Stimulated activated CD8-positive, alpha-beta memory T cell treated with anti-CD3 and anti-CD28 coated beads, Interleukin-2, amount 100 ng/mL, for 1 hour (primary cell): ENCODE measurements at places on chromosomes 11 and 22.

DNA sequence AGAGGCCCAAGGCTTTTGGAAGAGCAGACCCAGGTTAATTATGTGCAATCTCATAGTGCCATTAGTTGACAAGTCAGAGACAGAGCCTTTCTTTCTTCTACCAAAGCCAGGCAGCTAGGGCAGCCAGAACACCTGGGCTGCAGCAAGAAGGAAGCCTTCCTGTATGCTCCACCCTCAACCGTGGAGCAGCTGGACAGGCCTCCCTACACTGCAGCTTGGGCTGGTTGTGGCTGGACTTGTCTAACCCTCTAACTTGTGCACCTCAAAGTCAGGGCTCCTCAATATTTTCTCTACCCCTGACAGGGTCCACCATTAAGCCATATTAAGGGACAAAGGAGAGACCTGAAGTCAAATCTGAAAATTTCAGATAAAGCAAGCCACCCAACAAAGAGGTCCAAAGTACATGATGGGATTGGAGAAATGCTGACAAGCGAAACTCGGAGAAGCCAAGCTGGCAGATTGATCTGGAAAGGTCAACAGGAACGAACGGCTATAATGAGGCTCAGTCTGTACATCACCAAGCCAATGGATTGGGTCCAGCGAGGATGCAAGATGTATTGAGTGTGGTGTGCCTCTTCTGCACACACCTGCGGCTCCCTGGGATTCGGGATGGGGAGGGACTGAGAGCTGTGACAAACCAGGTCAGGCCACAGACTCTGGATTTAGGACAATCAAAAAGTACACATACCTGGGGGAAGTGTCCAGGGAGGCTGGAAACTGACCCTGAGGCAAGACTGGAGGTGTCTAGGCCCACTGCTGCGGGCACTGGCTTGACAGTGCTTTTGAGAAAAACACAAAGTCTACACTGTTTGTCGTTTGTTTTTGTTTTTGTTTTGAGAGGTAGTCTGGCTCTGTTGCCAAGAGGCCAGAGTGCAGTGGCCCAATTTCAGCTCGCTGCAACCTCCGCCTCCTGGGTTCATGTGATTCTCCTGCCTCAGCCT lies 11.7 kb upstream of the SLC43A3 start:
- DNase-seq = no peak

- DNase-seq = no peak
Observed at GRCh38 chr22:33470456-33470855, 412.3 kb upstream of the SYN3 start.

- DNase-seq = no peak
Observed at GRCh38 chr22:17627961-17628405, 566 bp downstream of the ATP6V1E1 start.

DNA sequence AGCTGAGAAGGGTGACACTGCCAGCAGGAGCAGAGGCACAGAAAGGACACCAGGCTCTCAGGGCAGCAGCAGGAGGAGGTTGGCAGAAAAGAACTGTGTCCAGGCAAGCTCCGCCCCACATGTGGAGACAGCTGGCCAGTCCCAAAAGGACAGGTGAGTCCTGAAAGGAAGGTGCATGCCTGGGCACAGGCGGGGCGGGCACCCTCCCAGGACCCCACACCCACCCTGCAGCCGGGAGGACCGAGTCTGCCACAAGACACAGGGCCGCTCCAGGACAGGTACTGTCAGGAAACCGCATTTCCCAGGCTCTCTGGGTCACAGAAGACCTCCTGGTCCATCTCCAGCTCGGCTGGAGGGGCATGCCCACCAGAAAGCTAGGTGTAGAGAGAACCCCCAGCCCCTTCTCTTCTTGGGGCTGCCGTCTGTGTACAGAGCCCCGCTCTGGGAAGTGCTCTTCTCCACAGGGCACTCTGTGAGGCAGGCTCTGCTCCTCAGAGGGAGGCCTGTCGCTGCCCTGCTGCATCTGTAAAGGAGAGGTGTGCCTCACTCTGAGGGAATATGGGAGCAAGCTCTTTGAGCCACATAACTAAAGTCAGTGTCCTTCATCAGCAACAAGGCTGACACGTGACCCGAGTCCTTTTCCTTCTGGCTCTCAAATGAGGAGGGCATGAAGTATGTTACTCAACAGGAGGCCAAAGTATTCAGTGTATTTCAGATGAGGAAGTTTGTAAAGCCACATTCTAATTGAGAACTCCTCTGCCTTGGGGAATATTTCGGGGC lies 50.5 kb downstream of the CLTCL1 start:
- DNase-seq = no peak

DNA sequence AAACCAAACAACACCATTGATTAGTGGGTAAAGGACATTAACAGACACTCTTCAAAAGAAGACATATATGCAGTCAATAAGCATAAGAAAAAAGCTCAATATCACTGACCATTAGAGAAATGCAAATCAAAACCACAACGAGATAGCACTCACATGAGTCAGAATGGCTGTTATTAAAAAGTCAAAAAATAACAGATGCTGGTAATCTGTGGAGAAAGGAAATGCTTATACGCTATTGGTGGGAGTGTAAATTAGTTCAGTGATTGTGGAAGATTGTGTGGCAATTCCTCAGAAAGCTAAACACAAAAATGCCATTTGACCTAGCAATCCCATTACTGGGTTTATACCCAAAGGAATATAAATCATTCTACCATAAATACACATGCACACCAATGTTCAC lies 182.6 kb downstream of the TRPC6 start:
- DNase-seq = no peak

DNA sequence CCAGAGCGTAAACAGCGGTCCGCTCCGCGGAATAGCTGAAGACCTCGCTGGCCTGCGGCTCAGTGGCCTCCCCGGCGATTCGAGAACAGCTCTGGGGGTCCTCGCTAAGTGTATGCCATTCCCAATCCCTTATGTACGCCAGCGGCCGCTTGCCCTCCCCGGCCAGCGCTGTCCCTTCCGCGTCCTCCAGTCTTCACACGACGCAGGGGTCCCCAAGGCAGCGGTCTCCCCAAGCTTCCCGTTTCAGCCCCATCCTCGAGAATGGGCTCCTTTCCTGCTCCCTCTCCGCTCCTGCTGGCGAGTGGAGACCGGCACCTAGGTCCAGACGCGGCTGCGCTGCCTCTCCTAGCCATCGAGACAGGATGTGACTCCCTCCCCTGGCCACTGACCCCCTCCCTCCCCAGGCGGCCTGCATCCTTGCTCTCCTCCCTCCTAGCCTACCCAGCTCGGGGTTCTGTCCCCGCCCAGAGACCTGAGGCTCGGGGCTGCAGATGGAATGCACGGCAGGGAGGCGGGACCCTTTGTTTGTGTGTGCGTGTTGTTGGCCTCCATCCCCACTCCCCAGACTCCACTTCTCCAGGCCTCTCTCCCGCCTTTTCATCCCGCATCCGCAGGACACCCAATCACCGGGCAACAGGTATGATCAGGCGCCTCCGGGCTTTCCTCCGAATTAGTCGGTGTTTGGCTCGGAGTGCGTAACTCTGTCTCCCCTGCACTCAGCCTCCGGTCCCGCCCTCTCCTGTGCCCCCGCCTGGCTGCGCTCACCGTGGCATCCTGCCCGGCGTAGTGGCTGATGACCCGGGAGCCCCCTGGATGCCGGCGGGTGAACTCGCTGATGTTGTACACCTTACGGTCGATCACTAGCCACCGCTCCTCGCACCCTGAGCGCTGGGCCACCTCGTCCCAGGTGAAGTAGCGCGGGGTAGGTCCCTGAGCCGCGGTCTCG lies 740 bp downstream of the FADS1 start:
- no peak for DNase-seq

DNA sequence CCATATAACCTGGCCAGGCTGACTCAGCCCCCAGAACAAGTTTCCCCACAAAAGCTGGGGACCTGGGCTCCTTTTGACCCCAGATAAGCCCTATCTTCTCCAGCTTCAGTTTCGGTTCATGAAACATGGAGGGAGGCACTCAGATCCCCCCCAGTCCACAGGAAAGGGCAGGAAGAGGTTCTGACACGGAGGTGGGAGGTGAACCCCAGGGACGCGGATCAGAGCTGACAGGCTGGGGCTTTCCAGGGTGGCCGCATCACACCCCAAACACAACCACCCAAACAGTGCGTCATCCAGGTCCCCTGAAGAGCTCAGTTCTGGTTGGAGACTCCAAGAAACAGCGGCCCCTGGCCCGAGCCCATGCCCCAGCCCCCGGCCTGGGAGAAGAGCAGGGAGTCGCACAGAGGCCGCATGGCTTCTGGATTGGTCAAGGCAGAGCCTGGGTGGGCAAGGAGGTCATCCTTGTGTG lies 44.3 kb upstream of the A4GALT start:
- no peak for DNase-seq

GRCh38 chr22:22914726-22915669 lies 27.4 kb downstream of the IGLL5 start:
- DNase-seq = no peak

GRCh38 chr22:17410576-17410975 lies 41.3 kb downstream of the CECR2 start:
- no peak for DNase-seq

- no peak for DNase-seq
Observed at GRCh38 chr11:12543596-12544415, 130.4 kb upstream of the TEAD1 start.

DNA sequence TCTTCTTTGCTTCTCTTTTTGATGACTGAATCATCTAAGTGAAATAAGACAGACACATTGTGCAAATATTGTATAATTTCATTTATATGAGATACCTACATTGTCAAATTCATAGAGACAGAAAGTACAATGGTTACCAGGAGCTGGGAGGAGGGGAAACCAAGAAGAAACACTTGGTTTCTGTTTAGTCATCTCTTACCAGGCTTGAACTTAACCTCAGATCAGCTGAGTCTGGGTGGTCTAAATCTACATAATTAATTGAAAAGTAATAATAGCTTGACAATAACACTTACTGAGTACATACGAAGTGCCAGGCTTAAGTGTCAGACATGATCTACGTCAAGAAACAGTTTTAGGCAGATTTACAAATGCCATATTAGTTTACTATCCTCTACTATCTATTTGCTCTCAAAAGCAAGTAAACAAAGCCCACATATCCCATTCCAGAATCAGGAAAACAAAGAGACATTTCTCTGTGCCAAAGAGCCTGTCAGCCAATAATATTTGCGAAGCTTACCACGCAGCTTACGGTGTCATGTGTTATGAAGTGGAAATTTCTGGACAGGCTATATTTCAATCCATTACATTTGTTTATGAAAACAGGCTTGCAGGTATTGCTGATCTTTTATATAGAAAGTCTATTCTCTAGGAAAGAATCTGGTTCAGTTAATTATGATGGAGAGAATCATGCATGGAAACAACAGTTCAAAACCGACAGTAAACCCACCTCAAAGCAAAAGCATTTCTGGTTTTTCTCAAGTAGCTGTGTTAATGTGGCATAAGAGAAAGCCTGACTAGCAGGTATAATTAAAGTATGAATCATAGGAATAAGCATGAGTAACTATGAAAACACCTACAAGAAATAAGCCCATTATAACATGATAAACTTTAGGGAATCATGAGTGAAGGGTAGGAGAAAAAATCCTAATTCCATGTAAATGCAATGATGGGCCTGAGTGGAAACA lies 2.7 kb upstream of the ARHGAP42 start:
- no peak for DNase-seq

DNA sequence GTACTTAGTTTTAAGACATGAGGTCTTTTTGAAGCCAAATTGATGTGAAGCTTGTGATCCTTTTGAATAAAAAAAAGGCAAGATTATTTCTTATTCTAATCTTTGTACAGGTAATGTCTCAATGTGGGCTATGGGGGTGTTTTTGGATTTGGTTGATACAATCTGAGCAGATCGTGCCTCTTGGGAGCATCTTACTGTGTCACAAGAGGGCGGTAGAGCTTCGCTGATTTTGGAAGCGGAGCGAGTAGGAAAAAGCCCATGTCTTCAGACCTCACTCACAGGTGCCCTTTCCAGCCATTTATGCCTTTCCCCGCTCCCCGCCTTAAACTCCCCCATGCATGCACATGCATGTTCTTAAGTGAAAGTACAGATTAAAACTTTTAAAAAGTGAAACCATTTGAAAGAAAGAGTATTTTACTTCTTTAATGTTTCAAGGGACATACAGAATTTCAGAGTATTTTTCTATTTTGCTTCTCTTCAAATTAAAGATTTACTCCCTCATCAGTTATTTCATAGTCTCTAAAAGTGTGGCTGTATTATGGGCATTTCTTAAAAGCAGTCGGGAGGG lies 18.8 kb downstream of the DDX25 start:
- DNase-seq = peak; percentile 9

DNA sequence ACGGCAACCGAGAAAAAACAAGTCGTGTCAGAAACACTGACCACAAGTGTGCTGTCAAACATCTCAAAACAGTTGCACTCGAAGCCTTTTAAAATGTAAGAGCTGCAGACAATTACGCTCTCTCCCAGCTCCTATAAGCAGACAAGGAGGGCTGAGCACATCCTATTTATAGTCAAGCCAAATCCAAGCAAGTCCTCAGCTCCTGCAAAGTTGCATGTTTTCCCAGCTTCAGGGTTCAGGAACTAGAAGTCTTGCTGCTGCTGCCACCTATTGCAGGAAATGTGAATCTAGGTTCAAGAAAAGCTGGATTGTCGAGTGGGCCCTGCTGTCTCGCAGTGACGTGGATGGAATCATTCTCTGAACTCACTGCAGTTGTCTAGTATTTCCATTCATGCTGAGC lies 15.5 kb downstream of the EFCAB6 start:
- DNase-seq = no peak

GRCh38 chr11:45736424-45736823 lies 68.5 kb upstream of the SLC35C1 start:
- no peak for DNase-seq

DNA sequence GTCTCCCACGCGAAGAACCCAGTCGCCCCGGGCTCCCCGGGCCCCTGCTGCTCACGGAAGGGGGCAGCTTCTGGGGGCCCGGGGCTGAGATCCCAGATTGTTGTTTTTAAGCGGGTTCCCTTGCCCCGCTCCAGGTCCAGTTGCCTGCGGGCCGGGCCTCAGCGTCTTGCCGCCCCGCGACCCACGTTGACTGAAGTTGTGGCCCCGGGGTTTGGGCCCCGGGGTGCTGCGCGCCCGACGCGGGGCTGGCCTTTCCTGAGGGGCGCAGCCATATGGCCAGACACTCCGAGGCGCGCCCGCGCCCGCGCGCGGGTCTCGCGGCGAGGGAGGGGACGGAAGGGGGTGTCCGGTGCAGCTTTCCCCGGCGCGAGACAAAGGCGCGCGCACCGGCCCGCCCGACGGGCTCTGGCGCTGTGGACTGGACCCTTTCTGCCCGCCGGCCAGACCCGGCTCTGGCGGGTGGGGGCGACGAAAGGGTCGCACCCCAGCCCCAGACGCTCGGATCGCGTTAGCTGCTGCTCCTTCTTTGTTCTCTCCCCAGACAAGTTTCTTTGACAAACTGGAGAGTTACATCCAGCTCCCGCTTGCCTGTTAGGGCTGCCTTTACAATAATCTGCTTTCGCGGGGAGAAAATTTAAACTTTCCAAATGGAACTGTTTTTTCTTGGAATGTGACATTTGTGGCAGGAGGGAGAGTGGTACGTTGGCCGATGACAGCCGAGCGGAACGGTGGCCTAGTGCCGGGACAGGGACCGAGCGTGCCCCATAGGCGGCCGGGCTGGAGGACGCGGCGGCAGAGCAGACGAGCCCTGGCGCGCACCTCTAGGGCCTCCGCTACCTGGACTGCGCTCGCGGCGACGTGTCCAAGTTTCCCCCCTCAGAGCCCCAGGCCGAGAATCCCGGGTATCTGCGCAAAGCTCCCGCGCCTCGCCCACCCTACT lies 716 bp downstream of the AMOTL1 start:
- DNase-seq = no peak

- peak; percentile 3 for DNase-seq
Observed at GRCh38 chr22:27804470-27805297, 3.1 kb upstream of the MN1 start.

- no peak for DNase-seq
Observed at GRCh38 chr11:110337570-110338193, 41.3 kb upstream of the RDX start.

- no peak for DNase-seq
Observed at GRCh38 chr11:22431106-22431505, 92.9 kb downstream of the SLC17A6 start.
